Panc1 (cell line): ENCODE measurements at places on chromosomes 13 and 19.
A peak's percentile ranks its signal among the peaks of the same experiment; 100 is the strongest.

GRCh38 chr13:109436055-109436622 lies 350.2 kb downstream of the IRS2 start:
- DNase-seq, result no peak

DNA sequence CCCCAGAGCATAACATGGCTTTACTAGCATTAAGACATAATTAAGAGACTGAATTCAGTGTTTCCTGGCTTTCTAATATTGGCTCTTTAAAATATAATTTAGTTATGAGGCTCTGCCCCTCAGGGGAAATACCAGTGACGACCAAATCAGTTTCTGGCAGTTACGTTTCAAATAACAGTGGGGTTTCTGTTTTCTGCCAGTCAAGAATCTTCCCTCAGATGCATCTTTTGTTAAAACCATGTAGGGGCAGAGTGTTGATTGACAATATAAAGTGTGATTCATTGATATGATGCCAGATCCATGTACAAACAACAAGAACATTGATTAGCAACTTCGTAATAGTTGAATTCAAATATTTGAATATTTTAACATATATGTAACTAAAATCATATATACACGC lies 1169.7 kb downstream of the DIAPH3 start:
- no peak for DNase-seq

- DNase-seq, result no peak
Measured at GRCh38 chr13:106139377-106139776, 396.1 kb downstream of the EFNB2 start.

GRCh38 chr19:44744871-44745332 lies 3.6 kb upstream of the BCL3 start:
- no peak for DNase-seq

DNA sequence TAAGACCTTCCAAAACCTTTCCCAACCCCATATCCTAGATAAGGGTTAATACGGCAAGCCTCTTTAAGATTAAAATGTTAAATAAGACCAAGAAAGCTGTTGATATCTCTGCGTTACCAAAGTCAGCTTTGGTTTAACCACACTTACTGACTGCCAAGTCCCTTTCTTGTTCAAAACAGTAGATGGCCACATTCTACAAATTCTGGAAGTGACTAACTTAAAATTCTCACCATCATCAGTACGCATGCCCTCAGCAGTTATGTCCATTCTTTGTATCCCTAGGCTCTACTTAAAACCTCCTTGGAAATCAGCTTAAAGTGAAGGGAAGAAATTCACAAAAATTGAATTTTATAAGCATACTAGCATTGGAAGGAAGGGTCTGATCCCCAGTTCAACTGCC lies 23.6 kb downstream of the SOHLH2 start:
- no peak for DNase-seq

- no peak for DNase-seq
Measured at GRCh38 chr19:4077800-4078684, 11.3 kb upstream of the ZBTB7A start.

- DNase-seq, result no peak
Measured at GRCh38 chr19:38869160-38869835, 8.8 kb downstream of the RINL start.

- no peak for DNase-seq
Measured at GRCh38 chr13:31090961-31091624, 70.6 kb downstream of the HSPH1 start.

GRCh38 chr13:99894840-99895443 lies 76.6 kb downstream of the ZIC5 start:
- DNase-seq, result no peak

GRCh38 chr19:54207983-54208783 lies 7.5 kb downstream of the RPS9 start:
- no peak for DNase-seq

GRCh38 chr13:34414616-34415015 lies 527.5 kb upstream of the NBEA start:
- no peak for DNase-seq

DNA sequence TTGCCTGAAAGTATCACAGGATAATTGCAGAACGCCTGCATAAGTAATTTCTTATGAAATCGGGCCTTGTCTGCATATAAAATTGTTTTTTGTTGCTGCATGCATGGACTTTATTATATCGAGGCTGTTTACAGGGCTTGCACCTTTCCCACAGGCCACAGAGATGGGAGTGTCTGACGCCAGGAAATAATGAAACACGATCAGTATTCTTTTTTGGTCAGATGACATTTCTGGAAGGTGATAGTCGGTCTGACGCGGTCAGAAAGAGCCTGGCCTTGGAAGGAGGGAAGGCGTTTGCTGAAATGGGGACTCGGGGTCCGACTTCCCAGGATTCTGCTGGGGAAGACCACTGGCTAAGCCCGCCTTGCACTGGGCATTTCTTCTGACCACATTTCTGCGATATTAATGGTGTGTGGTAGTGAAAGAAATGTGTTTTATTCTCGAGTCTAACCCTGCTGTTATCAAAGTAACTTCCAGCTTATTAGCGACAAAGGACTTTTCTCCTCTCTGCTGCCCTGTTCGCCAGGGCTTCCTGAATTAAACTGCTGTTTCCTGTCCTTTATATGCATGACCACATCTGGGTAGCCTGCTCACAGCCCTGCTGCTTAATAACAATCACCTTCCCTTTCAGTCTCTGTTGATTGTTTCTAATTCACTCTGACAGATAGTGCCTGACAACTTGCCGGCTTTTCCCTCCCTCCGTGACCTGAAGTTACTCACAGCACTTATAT lies 11.6 kb upstream of the ZNF536 start:
- no peak for DNase-seq

DNA sequence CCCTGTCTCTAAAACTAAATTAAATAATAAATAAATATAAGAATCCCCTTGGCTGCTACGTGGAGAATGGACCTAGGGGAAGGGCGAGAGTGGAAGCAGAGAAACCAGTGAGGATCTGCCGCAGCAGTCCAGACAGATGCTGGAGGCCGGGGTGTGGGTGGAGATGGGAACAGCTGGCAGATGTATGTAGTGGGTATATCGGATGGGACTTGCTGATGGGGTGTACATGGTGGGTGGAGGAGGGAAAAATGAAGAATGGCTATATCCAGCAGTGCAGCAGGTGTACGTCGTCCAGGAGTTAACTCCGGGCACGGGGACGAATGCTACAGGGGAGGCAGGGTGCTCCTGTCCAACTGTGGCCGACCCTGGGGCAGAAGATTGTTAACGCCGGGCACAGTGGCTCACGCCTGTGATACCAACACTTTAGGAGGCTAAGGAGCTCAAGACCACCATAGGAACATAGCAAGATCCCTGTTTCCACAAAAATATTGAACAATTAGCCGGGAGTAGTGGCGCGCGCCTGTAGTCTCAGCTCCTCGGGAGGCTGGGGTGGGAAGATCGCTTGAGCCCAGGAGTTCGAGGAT lies 654 bp downstream of the CEP89 start:
- DNase-seq, result no peak

GRCh38 chr19:27858981-27859581 lies 1353.9 kb downstream of the UQCRFS1 start:
- DNase-seq, result no peak

- DNase-seq, result no peak
Measured at GRCh38 chr19:15532779-15533521, 24.6 kb downstream of the CYP4F22 start.

DNA sequence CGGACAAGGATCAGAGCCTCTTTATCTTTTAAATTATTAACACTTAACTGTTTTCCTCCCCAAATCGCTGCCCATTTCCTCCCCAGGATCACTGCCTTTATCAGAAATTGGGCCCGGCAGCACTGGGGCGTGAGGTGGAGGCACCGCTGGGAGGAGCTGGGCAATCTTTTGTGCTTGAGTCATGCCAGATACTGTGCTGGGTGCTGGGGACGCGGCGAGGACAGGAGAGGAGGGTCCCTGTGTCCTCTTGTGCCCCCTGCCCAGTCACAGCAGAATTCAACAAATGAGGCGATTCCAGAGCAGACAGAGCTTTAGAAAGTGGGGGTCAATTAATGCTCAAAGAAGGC lies 347.8 kb downstream of the ZNF536 start:
- DNase-seq, result no peak

DNA sequence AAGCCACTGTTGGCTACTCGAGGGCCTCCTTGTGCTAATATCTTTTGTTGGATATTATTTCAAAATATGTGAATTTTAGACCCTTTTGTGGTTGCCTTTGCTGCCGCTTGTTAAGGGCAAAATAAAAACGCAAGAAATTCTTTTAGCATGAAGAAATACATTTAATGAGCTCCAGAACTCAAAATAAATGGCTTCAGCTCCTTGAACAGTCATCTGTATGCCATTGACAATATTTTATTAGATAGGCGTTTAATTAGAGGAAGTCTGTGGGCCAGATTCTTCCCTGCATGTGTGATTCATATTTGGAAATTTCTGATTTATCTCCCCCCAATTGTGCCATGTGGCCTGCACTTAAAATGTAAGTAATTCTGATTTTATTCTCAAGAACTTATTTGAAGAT lies 177.2 kb downstream of the STK24 start:
- DNase-seq, result no peak

DNA sequence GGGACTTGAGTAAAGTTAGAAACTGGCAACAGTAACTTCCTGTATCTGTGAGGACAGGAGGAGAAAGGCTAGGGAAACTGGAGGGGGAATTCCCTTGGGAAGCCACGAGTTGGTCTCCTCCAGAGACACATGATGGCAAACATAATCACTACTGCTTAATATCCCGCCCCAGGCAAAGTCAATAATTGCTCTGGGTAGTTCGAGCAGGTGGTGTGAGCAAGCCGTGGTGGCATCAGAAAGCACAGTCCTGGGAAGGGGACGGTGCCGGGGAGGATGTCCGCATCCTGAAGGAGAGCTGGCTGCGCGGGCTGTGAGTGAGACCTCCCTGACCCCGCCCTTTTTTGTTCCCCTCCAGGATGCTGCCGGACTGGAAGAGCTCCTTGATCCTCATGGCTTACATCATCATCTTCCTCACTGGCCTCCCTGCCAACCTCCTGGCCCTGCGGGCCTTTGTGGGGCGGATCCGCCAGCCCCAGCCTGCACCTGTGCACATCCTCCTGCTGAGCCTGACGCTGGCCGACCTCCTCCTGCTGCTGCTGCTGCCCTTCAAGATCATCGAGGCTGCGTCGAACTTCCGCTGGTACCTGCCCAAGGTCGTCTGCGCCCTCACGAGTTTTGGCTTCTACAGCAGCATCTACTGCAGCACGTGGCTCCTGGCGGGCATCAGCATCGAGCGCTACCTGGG lies 1.4 kb downstream of the FFAR2 start:
- DNase-seq, result no peak

GRCh38 chr19:18349524-18350128 lies 9.2 kb downstream of the PGPEP1 start:
- DNase-seq, result no peak

DNA sequence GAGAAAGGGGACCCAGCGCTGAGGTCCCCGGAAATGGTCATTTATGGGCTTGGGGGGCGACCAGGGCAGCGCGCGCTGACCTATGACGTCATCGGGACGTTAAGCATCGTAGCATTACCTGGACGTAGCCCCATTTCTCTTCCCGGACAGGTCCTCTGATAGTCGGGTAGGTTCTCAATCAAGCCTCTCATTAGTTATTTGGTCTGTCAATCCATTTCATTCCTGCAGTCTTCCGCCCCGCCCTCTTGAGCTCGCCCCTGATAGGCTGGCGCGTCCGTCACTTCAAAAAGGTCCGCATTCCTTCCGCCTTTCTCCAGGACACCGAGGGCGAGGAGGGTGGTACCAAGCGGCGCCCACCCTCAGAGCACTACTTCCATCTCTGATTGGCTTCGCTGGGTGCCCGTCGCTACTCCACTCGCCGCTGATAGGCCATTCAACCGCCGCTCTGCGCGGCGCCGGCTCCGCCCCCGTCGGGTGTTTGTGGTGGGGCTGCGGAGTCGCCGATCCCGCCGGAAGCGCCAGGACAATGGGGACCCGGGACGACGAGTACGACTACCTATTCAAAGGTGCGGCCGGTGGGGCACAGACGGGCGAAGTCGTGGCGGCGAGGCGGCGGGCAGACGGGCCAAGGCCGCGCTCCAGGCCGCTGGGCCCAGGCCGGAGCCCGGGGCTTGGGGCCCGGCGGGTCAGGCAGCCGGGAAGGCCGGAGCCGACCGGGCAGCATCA lies at the start of gene RAB11B:
TSS of gene RAB11B (plus strand) at position 470 of the 726 bp plus-strand sequence. CDS start at position 527, 57 bp downstream.
- peak; percentile 99 for DNase-seq

- DNase-seq, result no peak
Measured at GRCh38 chr19:13120817-13121216, 2.8 kb downstream of the NACC1 start.

DNA sequence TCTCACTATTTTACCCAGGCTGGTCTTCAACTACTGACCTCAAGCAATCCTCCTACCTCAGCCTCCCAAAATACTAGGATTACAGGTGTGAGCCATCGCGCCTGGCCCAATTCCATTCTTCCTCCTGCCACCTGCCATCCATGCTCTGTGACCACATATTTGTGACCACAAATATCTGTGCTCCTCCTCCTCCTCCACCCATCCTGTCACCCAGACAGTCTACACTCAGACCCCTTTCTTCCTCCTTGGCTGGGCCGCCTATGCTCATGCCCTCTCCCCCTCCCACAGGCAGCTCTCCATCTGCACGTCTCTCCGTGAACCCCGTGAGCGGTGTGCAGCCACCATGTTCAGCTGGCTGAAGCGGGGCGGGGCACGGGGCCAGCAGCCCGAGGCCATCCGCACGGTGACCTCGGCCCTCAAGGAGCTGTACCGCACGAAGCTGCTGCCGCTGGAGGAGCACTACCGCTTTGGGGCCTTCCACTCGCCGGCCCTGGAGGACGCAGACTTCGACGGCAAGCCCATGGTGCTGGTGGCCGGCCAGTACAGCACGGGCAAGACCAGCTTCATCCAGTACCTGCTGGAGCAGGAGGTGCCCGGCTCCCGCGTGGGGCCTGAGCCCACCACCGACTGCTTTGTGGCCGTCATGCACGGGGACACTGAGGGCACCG lies 3.2 kb downstream of the EHD2 start:
- no peak for DNase-seq

DNA sequence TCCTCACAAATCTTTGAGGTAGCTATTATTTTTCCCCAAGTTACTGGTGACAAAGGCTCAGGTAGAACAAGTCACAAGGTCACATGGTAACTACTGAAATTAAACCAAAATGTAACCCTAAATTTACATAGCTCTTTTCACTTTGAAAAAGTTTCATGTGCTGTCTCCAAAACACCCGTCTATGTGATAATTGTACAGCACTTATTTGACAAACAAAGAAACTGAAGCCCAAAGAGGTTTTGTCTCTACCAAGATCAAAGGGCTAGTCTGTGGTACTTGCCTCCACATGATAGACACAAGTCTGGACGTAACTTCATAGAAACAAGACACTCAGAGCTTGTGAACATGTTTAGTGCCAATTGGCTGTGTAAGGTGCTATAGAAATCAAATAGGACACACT lies 108.3 kb downstream of the SACS start:
- no peak for DNase-seq

GRCh38 chr13:90047600-90047999 lies 1299.9 kb upstream of the MIR17HG start:
- no peak for DNase-seq

- DNase-seq, result no peak
Measured at GRCh38 chr19:31350033-31350692, 927 bp upstream of the TSHZ3 start.

DNA sequence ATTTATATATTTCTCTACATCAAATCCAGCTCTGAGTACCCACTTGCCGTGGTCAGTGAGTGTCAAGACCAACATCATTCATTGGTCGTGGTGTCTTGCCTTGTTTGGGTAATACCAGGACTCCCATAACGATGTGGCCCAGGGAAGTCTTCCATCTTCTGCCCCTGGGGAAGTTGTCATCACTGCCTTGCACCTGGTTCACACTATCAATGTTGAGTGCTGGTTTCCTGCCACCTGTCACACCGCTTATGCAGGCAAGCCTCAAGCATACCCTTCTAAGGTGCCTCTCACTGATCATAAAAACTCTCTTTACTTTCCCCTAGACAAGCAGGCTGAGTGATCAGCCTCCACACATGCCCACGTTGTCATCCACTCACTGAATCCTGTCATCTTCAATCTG lies 382.4 kb downstream of the KCTD12 start:
- DNase-seq, result no peak
